ENCODE measurements at places on chromosomes 7 and 10.
A peak's percentile ranks its signal among the peaks of the same experiment; 100 is the strongest.

DNA sequence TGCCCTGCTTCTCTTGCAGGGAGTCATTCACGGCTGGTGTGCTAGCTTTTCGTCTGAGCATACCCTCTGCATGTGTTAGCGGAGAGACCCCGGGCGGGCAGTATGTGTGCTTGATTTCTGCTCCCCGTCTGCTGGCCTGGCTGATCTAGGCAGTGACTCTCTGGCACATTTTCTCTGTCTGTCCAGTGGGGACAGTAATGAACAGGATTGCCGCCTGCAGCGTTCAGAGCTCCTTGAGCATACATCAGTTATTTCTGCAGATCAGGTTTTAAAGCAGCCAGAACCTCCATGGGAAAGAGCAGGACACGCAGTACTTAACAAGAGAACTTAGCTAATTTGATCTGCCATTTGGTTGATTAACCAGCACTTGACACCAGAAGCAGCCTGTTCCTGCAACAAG, 242.5 kb downstream of the CELF2 start:
- no peak for DNase-seq

- no peak for DNase-seq
Measured at GRCh38 chr7:139495580-139496125, 12.2 kb upstream of the KLRG2 start.

GRCh38 chr10:33521062-33521461, 186.6 kb upstream of the NRP1 start:
- DNase-seq: no peak

DNA sequence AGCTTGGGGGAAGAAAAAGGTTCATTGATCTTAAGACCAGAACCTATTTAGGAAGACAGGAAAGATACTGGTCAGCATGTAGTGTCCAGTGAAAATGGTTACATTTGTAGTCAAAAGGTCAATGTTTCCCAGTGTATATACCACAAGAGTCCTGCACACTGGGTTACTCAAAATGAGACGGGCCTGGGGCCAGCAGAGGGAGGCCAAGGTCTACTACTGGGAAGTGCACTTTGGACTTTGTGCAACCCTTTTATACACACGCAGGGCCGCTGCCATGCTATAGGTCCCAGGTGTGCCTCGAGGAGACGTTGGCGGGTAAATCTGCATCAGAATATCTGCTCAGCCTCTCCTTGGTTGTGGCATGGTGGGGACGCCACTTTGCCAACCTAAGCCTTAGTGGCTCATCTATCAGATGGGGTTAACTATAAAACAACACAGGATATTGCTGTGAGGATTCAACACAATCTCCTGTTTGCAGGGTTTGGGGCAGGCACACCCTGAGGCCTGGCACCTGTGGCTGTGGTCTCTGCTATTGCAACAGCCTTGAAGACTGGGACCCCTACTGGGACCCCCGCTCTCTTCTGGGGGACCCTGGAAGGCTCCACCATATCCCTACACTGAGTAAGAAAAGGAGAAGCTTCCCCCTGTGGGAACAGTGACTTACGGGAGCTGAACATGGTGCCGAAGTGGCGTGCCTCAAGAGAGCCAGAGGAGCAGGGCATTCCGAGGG, 19.7 kb downstream of the CLRN3 start:
- peak; percentile 90 for DNase-seq

GRCh38 chr10:129394518-129395328, 72.3 kb upstream of the MGMT start:
- no peak for DNase-seq

DNA sequence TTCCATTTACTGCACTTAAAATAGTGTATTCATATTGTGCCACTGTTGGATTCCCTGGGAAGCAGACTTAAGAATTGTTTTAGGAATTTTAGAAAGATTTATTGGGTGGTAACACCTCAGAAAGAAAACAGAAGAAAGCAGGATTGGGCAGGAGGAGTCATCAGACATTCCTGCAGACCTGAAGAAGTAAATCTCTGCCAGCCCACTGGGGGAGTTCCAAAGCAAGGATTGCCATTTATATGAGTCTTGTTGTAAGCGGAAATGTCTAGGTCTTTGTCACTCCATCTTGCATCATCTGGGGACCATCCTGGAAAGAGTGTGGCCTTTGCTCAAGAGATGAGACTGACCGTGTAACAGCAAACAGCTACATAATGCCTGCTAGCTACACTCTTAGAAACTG, 947.6 kb upstream of the POT1 start:
- no peak for DNase-seq

GRCh38 chr10:75034131-75034512, 77.3 kb upstream of the SAMD8 start:
- DNase-seq: no peak

DNA sequence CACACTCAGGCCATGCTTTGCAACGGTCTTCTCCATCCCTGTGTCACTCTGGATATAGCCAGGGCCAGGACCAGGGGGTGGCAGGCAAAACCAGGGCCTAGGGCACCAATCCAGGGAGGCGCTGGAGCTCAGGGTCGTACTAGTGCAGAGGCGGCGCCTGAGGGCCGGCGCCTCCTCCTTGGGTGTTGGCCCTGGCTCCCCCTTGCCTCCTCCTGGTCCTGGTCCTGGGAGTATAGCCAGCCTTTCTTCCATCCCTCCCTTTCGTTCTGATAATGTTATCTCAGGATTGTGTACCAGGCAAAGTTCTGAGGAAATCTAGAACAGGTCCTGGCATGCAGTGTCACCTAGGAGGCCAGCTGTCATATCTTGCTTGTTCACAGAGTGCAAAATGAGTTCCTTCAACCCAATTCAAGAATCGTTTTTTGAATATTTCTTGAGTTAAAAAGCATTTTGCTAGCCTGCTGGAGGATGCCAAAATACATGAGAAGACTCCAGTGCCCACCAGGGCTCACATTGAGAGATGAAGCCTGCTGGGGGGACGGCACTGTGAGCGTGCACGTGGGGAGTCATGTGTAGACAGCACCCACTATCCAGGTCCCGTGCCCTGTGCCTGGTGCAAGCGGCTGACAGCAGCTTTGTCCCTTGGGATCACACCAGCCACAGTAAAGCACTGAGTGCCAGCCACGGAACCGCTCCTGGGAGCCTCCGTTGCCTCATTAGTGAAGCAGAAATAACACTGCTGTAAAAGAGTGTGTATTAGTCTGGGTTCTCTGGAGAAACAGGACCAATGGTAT, 106.9 kb upstream of the C7orf33 start:
- DNase-seq: no peak

DNA sequence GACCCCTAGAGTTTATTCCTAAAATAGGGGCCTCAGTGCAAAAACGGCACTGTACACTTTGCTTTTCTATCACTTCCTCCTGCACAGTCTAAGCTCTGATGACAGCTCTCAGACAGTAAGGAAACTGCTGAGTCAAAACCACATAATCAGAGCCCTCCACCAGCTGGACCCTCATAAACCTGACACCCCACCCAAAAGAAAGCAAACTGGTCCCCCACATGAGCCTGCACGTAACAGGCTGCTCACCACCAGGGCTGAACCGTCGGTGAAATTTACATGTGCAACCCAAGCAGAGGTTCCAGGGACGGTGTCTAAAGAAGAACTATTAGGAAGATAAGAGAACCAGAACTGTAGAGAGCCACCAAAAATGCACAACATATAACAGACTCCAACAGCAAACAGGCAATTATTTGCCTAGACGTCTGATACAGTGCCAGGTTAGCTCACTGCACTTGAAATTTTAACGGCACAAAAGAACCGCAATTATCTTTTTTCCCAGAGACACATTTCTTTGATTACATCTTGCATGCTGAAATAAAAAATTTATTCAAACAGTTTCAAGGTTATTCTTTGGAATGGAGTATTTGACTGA, 19.6 kb downstream of the SGMS1 start:
- no peak for DNase-seq

GRCh38 chr7:25037325-25037724, 57.3 kb upstream of the OSBPL3 start:
- DNase-seq: no peak

- no peak for DNase-seq
Measured at GRCh38 chr10:44995581-44995913, 5.2 kb upstream of the ZNF22 start.

GRCh38 chr10:35353805-35354204, 17.5 kb downstream of the CCNY start:
- DNase-seq: no peak

GRCh38 chr7:130124711-130125110, 54.4 kb downstream of the KLHDC10 start:
- no peak for DNase-seq

GRCh38 chr7:74502216-74502891, 48.6 kb downstream of the GTF2IRD1 start:
- DNase-seq: no peak

- peak; percentile 46 for DNase-seq
Measured at GRCh38 chr7:85186083-85186520, 754 bp downstream of the SEMA3D start.

GRCh38 chr10:28676326-28676967, 874 bp upstream of the BAMBI start:
- DNase-seq: no peak

DNA sequence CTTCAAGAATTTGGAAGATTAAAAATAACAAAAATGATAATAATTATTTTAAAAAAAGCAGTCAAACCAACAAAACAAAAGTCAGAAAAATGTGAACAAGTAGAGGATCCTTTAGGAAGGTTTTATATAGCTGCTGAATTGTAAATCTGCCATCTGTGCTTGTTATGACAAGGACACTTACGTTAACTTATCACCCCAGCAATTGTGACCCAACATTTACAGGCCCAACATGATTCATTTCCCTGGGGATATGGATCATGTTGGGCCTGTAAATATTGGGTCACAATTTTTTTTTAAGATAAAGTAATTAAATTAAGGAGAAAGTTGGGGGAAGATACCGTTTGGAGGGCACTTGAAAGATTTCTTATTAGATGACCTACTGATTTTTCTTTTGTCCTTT, 261.4 kb upstream of the HABP2 start:
- DNase-seq: no peak

DNA sequence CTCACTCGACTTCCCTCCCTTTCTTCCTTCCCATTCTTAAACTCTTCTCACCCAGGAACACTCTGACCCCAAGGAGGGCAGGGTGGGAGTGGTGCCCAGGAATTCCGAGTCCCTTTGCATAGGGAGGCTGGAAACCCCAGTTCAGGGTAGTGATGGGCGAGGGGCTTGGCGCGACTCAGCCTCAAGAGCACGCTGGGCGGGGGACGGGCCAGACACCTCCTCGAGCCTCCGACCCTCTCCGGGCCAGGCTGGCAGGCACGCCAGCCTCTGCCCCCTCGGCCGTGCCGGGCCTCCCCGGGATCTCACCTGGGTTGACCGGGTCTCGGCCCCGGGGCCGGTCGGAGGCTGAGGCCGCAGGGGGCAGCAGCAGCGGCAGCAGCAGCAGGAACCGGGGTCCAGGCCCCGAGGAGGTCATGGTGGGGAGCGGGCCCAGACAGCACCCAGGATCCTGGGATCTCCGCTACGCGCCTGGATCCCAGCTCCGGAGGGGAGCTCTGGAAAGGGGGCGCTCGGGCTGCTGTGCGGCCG, 457 bp downstream of the PLOD3 start:
- DNase-seq: peak; percentile 65

GRCh38 chr10:44697116-44697515, 214.0 kb upstream of the TMEM72 start:
- no peak for DNase-seq

DNA sequence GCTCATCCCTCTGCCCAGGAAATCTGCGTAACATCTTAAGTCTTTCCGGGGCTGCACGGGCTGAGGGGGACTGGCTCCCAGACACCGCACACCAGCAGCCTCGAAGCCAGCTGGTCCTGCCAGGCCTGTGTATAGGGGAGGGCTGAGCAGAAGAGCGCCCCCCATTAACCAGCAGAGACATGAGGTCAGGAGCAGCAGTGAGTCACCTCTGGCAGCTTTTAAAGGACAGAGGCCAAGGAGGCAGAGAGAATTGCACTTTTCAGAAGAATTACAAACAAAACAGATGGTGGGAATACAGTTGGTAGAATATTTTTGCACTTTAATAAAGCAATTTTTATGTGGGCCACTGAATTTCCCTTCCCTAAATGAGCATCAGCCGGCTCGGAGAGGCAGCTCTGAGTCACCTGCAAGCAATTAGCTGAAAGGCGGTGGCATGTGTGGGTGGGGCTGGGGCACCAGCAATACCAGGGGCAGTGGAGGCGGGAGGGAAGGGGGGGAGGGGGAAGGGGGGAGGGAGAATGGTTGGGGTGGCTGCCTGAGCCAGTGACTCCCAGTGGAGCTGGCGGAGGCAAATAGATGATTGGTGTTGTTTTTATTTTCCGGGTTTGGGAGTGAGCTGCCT, 39.1 kb downstream of the GOLGA7B start:
- DNase-seq: no peak

- DNase-seq: peak; percentile 69
Measured at GRCh38 chr7:159012353-159013069, 132.2 kb downstream of the VIPR2 start.

GRCh38 chr10:126262233-126262838, 125.9 kb downstream of the ADAM12 start:
- no peak for DNase-seq

Measured in mucosa of descending colon (tissue), 3 donors.